Hypothalamus (tissue), 51 donors: ENCODE measurements at places on chromosomes 3 and 15.

DNA sequence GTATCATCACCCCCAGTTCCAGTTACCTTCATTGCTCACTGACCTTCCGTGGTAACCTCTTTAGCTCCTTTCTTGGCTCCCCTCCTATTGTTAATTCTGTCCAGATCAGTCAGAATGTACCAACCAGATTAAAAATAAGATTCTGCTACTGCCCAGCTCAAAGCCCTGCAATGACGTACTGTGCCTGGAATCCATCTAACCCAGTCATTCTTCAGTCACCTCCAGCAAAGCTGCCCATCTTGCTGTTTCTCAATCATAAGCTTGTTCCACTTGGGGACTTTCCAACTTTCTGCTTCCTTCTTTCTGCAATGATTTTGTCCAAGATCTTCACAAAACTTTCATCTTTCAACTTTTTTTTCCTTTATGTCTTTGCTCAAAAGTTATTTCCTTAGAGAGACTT is 512.0 kb upstream of the ZNF385D start:
- no peak for DNase-seq

GRCh38 chr3:138051947-138052802 is 42.2 kb downstream of the CLDN18 start:
- DNase-seq = no peak

DNA sequence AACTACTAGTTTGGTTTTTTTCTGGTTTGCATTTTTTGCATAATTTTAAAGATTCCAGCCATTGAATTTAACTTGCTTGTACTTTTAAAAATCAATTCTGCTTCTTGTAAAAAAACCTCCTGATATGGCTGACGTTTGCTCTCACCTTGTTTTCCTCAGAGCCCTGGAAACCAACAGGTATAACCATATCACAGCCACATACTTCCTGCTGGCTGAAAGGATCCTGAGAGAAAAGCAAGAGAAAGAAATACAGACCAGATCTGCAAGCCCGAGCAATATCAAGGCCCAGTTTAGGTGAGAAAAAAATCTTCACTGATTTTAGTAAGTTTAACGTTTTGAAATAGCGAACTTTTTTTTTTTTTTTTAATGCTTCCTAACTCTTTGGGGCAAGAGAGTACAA is 56.8 kb downstream of the SNRK start:
- DNase-seq = no peak

DNA sequence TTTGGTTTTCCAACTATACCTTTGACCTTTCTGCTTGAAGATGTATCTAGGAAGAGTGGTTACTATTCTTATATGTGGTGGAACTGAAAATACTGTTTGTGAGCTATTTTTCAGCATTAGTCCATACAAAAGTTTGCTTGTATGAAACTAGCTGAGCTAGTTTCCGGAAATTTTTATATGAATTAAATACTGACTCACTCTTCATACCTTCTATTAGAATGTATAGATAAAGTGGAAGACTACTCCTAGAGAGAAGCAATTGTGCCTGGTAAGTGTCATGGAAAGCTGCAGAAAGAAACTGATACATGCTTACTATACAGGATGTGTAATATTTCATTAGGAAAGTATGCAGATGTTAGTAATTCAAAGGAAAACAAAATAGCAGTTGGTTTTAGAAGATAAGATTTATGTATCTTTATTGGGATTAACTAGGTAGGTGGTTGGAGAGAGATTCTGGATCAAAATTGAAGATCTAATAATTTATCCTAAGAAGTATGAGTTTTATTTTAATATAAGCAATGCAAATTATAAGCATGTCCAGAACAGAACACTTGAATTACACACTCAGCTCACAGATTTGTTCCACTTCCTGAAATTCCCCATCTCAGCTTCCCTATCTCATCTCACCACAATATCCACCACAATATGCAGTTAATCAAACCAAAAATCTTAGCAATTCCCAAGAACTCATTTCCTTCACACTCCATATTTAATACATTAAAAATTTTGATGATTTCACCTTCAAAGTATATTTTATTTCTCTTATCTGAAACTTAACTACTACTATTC is 82.8 kb downstream of the BCHE start:
- DNase-seq = no peak

GRCh38 chr3:15151166-15151565 is 52.2 kb upstream of the RBSN start:
- no peak for DNase-seq

GRCh38 chr3:11654166-11654565 is 10.5 kb upstream of the VGLL4 start:
- no peak for DNase-seq

DNA sequence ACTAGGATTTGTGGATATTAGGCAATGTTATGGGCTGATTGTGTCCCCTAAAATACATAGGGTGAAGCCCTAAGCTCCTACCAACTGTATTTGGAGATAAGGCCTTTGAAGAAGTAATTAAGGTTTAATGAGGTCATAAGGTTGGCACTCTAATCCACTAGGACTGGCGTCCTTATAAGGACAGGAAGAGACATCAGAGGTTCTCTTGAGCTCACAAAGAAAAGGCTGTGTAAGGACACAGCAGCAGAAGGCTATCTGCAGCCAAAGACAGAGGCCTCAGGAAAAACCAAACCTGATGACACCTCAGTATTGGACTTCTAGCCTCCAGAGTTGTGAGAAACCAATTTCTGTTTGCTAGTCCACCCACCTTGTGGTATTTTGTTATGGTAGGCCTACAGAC is 416.7 kb downstream of the ZBTB20 start:
- no peak for DNase-seq

DNA sequence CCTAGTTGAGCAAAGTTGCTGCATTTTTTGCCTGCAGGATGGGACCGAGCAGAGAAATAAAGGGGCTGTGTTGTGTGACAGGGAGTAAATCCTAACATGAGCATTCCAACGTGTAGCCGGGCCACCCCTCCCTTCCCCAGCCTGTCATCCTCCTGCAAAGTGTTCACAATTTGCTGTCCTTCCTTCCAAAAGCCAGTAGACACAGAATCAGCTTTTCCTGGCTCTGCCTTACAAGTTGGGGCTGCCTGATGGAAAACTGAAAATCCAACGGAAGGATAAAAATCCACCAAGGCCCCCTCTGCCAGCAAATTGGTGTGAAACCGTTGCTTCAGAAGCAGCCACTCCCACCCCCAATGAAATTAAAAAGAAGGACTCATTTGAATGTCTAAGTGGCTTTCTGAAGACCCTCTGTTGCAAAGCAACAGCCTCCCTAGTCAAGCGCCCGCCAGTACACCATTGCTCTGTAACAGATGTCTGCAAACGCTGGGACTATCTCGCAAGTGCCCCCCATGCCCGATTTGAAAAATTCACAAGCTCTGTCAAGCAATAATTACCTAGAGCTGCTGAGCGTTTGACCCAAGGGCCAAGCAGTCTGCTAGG is 665 bp downstream of the FRMD4B start:
- peak; percentile 29 for DNase-seq

GRCh38 chr15:101470548-101471239 is 18.8 kb downstream of the PCSK6 start:
- DNase-seq = no peak

GRCh38 chr15:27746401-27746955 is 352.6 kb downstream of the OCA2 start:
- no peak for DNase-seq

- no peak for DNase-seq
Measured at GRCh38 chr3:40465111-40465407, 7.9 kb downstream of the RPL14 start.

- no peak for DNase-seq
Measured at GRCh38 chr3:85652360-85652759, 693.6 kb downstream of the CADM2 start.

GRCh38 chr3:54891540-54891897 is 36.3 kb downstream of the LRTM1 start:
- DNase-seq = no peak

- no peak for DNase-seq
Measured at GRCh38 chr15:75452865-75453702, 1.6 kb upstream of the SIN3A start.

GRCh38 chr15:64883997-64884511 is 27.6 kb upstream of the ANKDD1A start:
- DNase-seq = no peak

DNA sequence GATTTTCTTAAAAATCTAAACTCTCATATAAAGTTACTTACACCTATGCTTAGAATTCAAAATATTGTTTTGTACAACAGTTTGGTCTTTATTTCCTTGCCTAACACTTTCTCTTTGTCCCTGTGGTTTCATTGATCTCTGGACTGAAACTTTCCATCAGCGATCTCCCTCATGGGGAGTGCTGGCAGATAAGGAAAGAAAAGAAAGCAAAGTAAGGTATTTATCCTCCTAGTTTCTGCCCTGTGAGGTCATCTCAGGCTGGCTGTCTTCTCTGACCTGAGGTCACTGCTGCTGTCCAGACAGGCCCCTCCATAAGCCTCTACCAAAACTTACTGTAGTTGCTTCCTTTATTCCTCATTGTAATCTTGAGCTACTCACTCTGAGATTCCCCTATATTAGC is 57.9 kb upstream of the EPHA6 start:
- no peak for DNase-seq

- no peak for DNase-seq
Measured at GRCh38 chr15:67922971-67923945, 83.4 kb upstream of the RNU6-1 start.

GRCh38 chr3:31754575-31755278 is 222.0 kb downstream of the STT3B start:
- DNase-seq = no peak

- DNase-seq = no peak
Measured at GRCh38 chr3:58375254-58375653, 42.6 kb downstream of the PXK start.

GRCh38 chr15:35381328-35381727 is 164.6 kb downstream of the DPH6 start:
- no peak for DNase-seq

- no peak for DNase-seq
Measured at GRCh38 chr3:150370122-150370602, 37.9 kb upstream of the TSC22D2 start.

DNA sequence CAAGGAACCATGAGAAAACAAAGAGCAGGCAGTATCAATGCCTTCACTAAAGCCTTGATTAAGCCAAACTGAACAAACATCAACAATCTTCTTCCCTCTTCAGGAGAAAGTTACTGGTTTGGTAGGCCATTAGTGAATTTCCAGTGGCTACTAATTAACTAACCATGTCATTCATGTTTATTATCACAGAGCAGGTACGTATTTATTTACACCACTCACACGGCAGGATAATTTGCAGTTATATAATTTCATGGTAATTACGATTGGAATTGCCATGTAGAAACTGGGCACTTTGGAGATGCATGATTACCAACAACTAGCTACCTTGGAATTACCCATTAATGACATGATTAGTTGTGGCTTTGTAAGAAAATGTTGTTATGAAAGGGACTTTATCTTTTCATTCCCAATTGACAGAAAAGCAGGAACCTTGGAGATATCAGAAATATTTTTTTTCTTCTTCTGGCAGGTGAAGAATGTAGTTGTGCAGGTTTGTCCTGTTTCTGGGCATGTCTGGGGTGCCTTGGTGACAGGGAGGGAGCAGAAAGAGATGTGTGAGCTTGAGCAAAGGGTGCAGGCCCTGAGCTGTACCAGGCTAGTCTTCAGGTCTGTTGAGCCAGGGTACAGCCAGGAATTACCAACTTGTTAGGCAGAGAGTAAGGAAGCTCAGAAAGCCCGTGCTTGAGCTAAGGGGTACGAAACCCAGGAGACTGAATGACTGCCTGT is 310.7 kb downstream of the RORA start:
- DNase-seq = no peak

- DNase-seq = no peak
Measured at GRCh38 chr15:71712182-71712581, 98.2 kb upstream of the NR2E3 start.

GRCh38 chr3:48273594-48274211 is 32.8 kb downstream of the ZNF589 start:
- DNase-seq = no peak

GRCh38 chr3:26340001-26340400 is 282.6 kb upstream of the LRRC3B start:
- no peak for DNase-seq

- peak; percentile 69 for DNase-seq
Measured at GRCh38 chr3:4303187-4304123, at the start of gene SETMAR. Gene SETMAR (plus strand): TSS chr3:4303369. CDS start chr3:4303371, 2 bp downstream.

GRCh38 chr3:157127831-157128767 is 31.8 kb downstream of the CCNL1 start:
- no peak for DNase-seq

DNA sequence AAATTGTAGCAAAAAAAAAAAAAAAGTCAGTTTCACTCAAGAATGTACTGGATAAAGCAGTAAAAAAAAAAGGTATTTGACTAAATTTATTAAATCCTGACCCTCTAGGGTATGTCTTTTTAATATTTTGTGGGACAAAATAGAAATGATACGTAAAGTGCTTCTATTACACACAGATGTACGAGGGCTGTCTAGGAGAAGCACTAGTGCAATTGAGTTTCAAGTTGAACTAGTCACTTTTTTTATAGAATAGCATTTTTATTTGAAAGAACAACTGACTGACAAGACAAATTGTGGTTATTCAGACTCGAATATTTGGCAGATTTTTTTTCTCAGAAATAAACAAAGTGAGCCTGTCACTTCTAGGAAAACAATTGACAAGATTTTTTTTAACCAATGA is 49.0 kb downstream of the CCDC54 start:
- DNase-seq = no peak

GRCh38 chr3:144810160-144810559 is 838.5 kb downstream of the DIPK2A start:
- no peak for DNase-seq

DNA sequence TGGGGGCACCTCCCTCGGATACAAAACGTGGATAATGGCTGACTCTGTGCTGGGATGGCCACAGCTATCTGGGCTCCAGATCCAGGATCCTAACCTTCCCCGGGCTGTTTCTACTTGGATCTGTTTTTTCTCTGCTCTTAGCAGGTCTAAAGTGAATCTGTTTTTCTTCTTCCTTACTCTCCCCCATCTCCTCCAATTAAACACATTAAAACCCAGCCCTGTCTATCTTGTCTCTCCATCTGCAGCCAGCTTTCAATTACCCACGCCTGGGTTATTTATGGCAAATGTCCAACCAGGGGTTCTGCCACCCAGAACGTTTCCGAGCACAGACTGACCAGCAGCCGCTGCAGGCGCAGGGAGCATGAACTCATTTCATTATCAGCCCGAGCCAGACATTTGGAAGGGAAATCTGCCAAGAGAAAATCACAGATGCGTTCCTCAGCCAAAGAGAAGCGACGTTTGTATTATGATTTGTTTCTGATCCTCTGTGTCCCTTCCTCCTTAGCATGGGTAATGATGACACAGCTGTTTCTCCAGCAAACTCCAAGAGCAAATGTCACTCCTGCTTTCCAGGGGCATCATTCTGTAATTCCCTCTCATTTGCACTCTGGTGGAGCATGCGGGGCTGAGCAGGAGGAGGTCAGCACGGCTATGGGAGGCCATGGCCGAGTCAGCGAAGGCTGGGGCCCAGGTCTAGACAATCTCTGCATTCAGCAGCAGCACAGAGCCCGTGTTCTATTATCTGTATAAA is 42.0 kb downstream of the UMPS start:
- DNase-seq = peak; percentile 60
